ENCODE measurements at places on chromosomes 16 and 17. TPM values are rescaled to one million over a fixed set of nuclear protein-coding genes. Genes with fewer than 3 reads are reported as not detected.

Gene TPSB2
- total RNA-seq, result not detected

Gene PRAC1
- total RNA-seq, result not detected

- no peak overlapping the region for H3K27ac ChIP-seq
- H3K36me3 ChIP-seq, result no peaks in the 10 kb centered on the region
- H3K4me3 ChIP-seq, result no peak overlapping the region
- DNase-seq, result no peak
These were observed 120.5 kb downstream of the HS3ST4 start for GRCh38 chr16:25812215-25812614.

DNA sequence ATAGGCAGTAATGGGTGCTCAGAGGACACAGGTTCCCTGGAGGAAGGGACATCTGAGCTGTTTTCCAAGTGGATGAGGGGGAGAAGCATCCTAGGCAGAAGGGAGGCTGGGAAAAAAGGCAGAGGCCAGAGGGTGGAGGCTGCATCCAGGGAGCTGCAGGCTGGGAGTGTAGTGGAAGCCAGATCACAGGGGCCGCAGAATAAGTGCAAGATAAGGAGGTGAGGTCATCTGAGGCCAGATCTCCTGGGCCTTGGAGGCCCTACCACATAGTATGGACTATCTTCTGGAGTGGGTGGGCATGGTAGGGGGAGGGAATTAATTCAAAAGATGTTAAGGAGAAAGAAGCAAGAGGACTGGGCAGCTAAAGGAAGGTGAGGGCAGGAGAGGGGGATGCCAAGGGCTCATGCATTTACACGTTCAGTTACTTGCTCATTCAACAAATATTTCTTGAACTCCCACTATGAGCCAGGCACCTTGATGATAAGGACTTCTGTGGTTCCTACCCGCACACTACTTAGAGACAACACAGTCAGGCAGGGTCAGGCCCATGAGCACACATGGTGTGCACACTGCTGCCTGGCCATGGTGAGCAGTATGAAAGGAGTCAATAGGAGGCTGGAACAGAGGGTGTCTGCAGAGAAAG, 2.4 kb upstream of the RIPOR1 start:
- DNase-seq, result peak; percentile 16
- no peak overlapping the region for H3K4me3 ChIP-seq
- no peaks in the 10 kb centered on the region for H3K36me3 ChIP-seq

DNA sequence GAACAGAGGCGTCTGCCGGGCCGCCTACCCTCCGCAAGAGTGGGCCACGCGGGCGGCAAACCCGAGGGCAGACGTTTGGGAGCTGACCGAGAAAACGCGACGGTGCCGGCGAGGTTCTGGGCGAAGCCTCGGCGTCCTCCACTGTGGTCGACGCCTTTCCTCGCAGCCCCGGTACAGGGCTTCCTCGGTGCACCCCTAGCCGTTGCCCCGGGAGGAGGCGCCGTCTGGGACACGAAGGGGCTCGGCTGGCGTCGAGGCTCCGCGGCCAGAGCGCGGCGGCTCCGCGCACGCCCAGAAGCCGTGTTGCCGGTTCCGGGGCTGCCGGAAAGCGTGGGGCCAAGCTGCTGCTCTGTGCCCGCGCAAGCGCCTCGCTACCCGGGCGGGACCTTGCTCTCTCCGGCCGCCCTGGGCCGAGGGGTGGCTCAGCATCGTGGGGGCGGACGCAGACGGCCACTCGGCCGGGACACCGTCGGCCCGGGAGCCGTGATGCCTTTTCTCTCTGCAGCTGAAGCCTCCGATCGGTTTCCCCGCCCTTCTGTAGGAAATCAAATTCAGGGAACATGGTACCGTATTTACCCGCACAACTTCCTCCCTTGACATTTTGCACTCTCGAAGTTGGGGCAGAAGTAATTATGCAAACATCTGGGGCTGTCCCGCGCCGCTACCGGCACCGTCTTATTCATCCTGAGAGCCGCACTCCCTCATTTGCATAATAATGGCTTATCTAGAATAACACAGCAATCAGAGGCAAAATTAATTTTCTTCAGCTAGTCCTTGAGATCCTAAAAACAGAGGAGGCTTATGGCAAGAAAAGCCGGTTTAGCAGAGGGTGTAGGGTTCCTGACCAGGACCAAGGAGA, 7.3 kb upstream of the CBX8 start:
- H3K4me1 ChIP-seq, result peaks cover 49% of the 10 kb centered on the region
- H3K4me3 ChIP-seq, result peak overlapping the region; percentile 42
- peak; percentile 86 for DNase-seq
- H3K36me3 ChIP-seq, result no peaks in the 10 kb centered on the region
- no peak overlapping the region for H3K27ac ChIP-seq
- H3K27me3 ChIP-seq, result peaks cover 93% of the 10 kb centered on the region

DNA sequence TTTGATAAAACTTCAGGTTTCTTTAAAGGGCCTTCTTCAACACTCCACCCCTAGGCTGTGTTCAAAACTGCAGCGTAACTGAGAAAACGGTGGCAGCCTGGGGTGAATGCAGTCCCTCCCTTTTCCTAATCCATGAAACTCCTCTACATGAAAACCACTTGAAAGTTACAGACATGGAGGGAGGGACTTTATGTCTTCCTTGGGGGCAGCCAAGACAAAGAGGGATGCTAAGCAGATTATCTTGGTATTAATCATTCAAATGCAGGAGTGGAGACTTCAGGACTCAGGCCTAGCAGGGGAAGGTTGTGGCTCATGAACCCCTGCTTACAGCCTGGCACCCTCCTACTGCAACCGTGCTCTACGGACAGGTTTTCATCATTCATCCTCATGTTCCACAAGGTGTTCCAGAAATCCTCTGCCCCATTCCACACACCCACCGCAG, 46.8 kb downstream of the RNF112 start:
- no peak overlapping the region for H3K4me3 ChIP-seq
- H3K27ac ChIP-seq, result no peak overlapping the region
- no peak for DNase-seq
- H3K4me1 ChIP-seq, result peaks cover 24% of the 10 kb centered on the region

GRCh38 chr16:24203675-24204074, 52.5 kb upstream of the CACNG3 start:
- DNase-seq, result no peak
- H3K4me1 ChIP-seq, result no peaks in the 10 kb centered on the region
- peak overlapping the region; percentile 21 for H3K27ac ChIP-seq
- no peak overlapping the region for H3K4me3 ChIP-seq
- H3K27me3 ChIP-seq, result no peaks in the 10 kb centered on the region

All from B cell (primary cell).